Small intestine (tissue), 16 donors: ENCODE measurements at places on chromosomes 11 and 22. TPM values are rescaled to one million over a fixed set of nuclear protein-coding genes. Genes with fewer than 3 reads are reported as not detected.

- no peak overlapping the region for H3K4me3 ChIP-seq
- H3K36me3 ChIP-seq = no peaks in the 10 kb centered on the region
- DNase-seq = peak; percentile 52
Observed at GRCh38 chr11:73528483-73529203, 69.3 kb downstream of the FAM168A start.

DNA sequence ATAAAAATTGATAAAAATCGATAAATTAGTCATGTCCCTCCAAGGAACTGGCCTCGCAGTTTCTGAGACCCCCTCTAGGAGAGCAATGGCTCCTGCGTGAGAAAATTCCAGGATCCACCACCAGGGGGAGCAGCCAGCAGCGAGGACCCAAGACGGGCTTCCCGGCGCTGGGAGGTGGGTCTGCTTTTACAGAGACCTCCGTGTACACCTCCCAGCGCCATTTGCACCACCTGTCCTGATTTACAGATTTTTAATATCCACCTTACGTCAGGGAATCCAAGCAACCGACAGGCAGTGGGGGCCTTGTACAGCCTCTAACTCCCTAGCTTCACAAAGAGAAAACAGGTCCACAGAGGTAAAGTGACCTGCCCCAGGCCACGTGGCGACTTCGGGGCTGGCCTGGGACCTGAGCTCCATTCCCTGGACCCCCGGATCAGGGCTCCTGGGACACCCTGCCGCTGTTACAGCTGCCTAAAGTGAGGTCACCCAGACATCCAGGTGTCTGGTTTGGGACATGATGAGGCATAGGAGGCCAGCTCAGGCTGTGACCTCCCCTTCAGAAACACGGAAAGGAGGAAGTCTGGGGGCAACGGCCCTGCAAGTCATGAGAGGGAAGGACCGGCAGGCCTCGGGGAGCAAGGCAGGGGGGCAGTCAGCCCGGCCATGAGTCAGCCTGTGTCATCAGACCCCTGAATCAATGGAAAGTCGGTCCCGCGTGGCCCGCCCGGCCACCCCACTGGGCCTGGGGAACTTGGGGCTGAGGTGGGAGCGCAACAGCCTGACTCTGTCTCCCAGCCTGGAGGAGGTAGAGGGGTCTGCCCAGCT lies 3.5 kb downstream of the OSM start:
- peak; percentile 84 for DNase-seq
- no peak overlapping the region for H3K27ac ChIP-seq
- H3K27me3 ChIP-seq = no peaks in the 10 kb centered on the region

CCDC87 gene
- polyA plus RNA-seq = 0.09 TPM

BRSK2 gene
- polyA plus RNA-seq = 0.27 TPM

MRGPRX4 gene
- not detected for polyA plus RNA-seq

PGA5 gene
- 3.8 TPM for polyA plus RNA-seq

OR4A15 gene
- not detected for polyA plus RNA-seq

OR8G1 gene
- polyA plus RNA-seq = not detected

RIMBP3B gene
- not detected for polyA plus RNA-seq

GRCh38 chr11:93623179-93623578 lies 38.3 kb upstream of the CEP295 start:
- peaks cover 4% of the 10 kb centered on the region for H3K4me1 ChIP-seq
- H3K27ac ChIP-seq = no peak overlapping the region
- no peaks in the 10 kb centered on the region for H3K27me3 ChIP-seq
- no peaks in the 10 kb centered on the region for H3K36me3 ChIP-seq
- peak; percentile 34 for DNase-seq
- no peak overlapping the region for H3K4me3 ChIP-seq

GRCh38 chr22:27318516-27318915 lies 483.0 kb downstream of the MN1 start:
- peak overlapping the region; percentile 91 for H3K27ac ChIP-seq
- H3K27me3 ChIP-seq = peaks cover 5% of the 10 kb centered on the region

DNA sequence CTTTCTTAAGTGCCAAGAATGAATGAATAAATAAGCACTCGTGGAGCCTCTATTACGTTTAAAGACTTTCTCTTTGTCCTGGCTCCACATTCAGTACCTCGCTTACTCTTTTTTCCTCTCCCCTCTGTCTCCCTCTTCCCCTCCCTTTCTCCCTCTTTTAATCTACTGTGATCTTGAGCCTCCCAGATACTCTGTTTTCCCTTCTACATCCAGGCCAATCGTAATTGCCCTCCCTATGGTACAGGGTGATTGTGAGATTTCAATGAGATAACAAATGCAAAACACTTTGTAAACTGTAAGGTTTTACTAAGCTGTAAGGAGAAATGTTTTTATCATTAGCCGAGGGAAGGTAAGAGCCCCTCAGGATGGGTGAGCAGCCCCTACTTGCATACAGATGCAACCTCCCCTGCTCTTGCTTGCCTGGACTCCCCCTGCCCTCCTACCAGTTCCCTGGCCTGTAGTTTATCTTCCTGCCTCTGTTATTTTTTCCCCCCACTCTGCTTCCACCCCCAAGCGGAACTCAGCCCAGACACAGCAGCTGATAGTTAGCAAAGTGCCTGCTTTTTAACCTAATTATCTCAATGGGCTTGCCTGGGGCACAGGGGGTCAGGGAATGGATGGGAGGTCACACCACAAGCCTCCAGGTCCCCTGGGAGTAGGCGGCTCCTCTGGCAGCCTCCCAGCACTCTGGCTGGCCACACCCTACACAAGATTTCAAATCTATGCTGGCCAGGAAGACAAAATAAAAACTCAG lies 76.9 kb upstream of the CADM1 start:
- no peak overlapping the region for H3K27ac ChIP-seq
- H3K4me3 ChIP-seq = no peak overlapping the region
- H3K27me3 ChIP-seq = no peaks in the 10 kb centered on the region
- no peaks in the 10 kb centered on the region for H3K4me1 ChIP-seq
- peak; percentile 7 for DNase-seq

PRRG4 gene
- 5.1 TPM for polyA plus RNA-seq

DNA sequence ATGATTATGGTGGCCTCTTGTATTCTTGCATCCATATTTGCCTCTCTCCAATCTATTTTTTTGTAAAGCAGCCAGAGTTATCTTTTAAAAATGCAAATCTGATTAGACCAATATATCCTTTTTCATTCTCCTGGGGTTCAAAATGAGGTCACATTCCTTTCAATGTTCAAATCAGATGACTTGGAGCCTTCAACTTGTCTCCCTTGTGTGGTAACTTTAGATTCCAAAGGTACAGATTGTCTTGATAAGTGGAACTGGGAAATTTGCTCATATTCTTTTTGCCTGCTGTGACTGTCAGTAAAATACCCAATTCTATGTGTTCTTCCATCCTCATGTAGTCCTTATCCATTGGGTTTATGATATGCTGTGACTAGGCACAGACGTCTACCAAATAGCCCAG lies 15.1 kb upstream of the CAPRIN1 start:
- H3K4me3 ChIP-seq = no peak overlapping the region
- H3K27ac ChIP-seq = no peak overlapping the region
- H3K27me3 ChIP-seq = no peaks in the 10 kb centered on the region

PANX3 gene
- polyA plus RNA-seq = not detected

PRG3 gene
- not detected for polyA plus RNA-seq

WT1 gene
- not detected for polyA plus RNA-seq

- no peaks in the 10 kb centered on the region for H3K4me1 ChIP-seq
- H3K27ac ChIP-seq = no peak overlapping the region
- H3K27me3 ChIP-seq = no peaks in the 10 kb centered on the region
- no peak for DNase-seq
Observed at GRCh38 chr11:12834166-12834565, 159.9 kb downstream of the TEAD1 start.

RRP8 gene
- 28.4 TPM for polyA plus RNA-seq

AQP11 gene
- 22.4 TPM for polyA plus RNA-seq

TMPRSS6 gene
- 4.2 TPM for polyA plus RNA-seq

DNA sequence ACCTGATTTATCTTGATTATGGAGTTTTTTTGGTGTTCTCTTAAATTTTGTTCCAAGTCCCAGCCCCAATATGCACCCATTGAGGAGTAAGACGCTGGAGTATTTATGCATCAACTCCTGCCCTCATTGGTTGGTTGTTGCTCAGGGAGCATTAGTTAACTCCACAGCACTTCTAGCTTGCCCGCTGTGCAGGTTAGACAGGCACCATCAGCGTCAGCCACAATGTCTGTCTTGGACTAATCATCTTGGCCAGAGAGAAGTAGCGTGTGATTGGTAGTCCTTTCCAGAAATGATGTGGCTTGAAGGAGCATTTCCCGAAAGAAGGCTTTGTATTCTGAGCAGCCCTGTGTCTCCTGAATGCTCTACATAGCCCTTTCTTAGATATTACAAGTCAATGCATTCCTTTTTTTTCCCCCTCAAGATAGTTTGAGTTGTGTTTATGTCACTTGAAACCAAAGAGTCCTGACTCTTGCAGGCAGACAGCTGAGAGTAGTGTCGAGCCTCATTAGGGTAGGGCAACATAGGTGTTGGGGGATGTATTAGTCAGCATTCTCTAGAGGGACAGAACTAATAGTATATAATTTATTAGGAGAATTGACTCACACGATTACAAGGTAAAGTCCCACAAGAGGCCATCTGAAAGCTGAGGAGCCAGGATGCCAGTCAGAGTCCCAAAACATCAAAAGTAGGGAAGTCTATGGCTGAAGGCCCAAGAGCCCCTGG lies 94.6 kb upstream of the RCN1 start:
- peaks cover 2% of the 10 kb centered on the region for H3K27me3 ChIP-seq
- H3K4me3 ChIP-seq = no peak overlapping the region
- no peaks in the 10 kb centered on the region for H3K4me1 ChIP-seq
- H3K27ac ChIP-seq = no peak overlapping the region
- H3K36me3 ChIP-seq = no peaks in the 10 kb centered on the region

DNA sequence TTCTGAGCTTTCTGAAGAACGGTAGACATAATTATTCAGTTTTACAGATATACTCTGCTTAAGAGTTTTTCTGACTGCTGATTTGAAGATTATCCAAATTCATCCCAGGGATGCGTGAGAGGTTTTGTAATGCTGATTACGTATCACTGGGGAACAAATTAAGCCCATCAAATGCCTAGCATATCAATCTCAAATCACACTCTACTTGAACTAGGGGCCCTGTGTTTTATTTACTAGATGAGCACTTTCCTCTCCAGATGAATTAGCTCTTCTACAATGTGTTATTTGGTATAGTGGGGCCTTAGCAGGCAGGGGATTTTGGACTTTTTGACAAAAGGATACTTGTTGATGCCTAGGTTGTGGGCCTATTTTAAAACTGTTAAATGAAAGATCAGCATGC lies 177.9 kb downstream of the JRKL start:
- DNase-seq = no peak
- H3K36me3 ChIP-seq = no peaks in the 10 kb centered on the region
- no peaks in the 10 kb centered on the region for H3K4me1 ChIP-seq
- no peak overlapping the region for H3K4me3 ChIP-seq
- H3K27ac ChIP-seq = no peak overlapping the region

GRCh38 chr11:119471329-119471728 lies 48.4 kb upstream of the THY1 start:
- H3K27me3 ChIP-seq = no peaks in the 10 kb centered on the region
- H3K4me3 ChIP-seq = no peak overlapping the region
- peak overlapping the region; percentile 43 for H3K27ac ChIP-seq
- no peaks in the 10 kb centered on the region for H3K36me3 ChIP-seq

DNA sequence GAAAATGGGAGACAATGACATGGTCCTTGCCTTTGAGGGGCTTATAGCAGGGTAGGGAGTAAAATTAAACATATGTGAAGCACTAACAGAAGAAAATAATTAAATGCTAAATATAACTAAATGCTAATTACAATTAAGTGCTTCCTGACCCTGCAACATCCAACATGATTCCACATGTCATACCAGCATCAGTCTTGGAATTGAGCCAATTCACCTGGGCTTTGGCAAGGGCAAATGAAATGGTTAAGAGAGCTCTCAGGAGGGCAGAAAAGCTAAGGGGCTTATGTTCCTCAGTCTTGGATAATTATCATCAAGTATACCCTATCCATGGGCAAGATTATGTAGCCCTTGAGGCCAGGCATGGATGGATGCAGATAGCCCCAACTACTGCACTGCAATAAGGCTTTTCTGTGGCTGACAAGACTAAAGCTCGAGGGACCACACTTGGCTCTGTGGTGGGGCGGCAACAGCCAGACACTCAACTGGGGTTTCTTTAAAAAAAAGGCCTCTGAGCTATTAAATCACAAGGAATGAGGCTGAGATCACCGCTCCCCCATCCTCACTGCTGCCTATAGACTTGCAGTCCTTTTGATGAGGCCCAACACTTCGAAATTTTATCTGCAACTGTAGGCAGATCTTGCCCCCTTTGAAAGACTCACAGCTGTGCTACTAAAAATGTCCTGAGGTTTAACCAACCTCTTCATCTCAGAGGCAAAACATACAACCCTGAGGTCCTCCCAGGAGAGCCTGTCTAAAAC lies 39.0 kb downstream of the IL18BP start:
- peaks cover 10% of the 10 kb centered on the region for H3K36me3 ChIP-seq
- peak overlapping the region; percentile 73 for H3K4me3 ChIP-seq
- peak overlapping the region; percentile 97 for H3K27ac ChIP-seq
- DNase-seq = no peak

TOMM22 gene
- polyA plus RNA-seq = 44.0 TPM

GRCh38 chr11:8221046-8221723 lies 42.5 kb downstream of the LMO1 start:
- H3K36me3 ChIP-seq = no peaks in the 10 kb centered on the region
- H3K4me1 ChIP-seq = no peaks in the 10 kb centered on the region
- no peak for DNase-seq
- no peaks in the 10 kb centered on the region for H3K27me3 ChIP-seq

- H3K27me3 ChIP-seq = no peaks in the 10 kb centered on the region
- H3K4me3 ChIP-seq = no peak overlapping the region
- no peak overlapping the region for H3K27ac ChIP-seq
- no peaks in the 10 kb centered on the region for H3K36me3 ChIP-seq
Observed at GRCh38 chr22:20853236-20853660, 5.4 kb downstream of the PI4KA start.

MS4A3 gene
- not detected for polyA plus RNA-seq

DNA sequence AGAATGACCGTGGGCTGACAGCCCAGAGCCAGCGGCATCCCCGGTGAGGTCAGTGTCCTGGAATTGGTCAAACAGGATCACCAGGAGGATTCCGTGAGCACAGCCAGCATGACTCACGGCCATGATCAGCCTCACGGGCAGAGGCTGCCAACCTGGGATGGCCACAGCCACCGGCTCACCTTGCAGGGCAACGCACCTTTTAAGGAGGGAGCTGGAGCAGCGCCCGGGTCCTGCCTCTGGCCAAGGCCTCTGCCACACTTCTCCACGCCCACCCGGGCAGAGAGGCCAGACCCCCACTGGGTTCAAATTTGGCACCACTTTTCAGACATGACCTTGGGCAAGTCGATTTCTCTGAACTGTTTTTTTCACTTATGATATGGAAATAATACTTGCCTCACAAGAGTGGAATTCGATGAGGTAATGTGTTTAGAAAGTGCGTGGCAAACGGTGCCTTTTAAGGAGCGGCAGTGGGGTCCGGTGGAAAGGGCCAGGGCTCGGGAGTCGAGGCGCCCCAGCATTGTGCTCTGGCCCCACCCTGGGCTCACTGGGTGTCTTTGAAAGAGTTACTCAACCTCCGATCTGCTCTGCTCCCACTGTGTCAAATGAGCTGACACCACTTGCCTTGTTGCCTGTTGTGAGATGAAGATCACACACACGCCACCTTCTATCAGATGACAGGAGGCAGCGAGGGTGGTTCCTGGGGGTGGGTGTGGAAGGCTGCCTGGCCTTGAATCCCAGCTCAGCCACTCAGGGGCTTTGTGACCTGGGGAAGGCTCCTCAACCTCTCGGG lies 16.0 kb downstream of the TXN2 start:
- H3K4me3 ChIP-seq = no peak overlapping the region
- H3K27me3 ChIP-seq = no peaks in the 10 kb centered on the region
- peak; percentile 71 for DNase-seq
- H3K36me3 ChIP-seq = peaks cover 50% of the 10 kb centered on the region
- peak overlapping the region; percentile 74 for H3K27ac ChIP-seq

MED15 gene
- polyA plus RNA-seq = 106 TPM
